ENCODE measurements at places on chromosomes 2 and 18. TPM values are rescaled to one million over a fixed set of nuclear protein-coding genes. Genes with fewer than 3 reads are reported as not detected.

The STK11IP gene
- 14.2 TPM for total RNA-seq

The FKBP1B gene
- total RNA-seq: 6.4 TPM

The RPL31 gene
- total RNA-seq: 1,277 TPM

The ZEB2 gene
- not detected for total RNA-seq

The TMEM247 gene
- not detected for total RNA-seq

The C1QL2 gene
- not detected for total RNA-seq

The GBX2 gene
- not detected for total RNA-seq

The TM4SF20 gene
- total RNA-seq: not detected

The GCKR gene
- total RNA-seq: under 0.01 TPM

The SCN7A gene
- under 0.01 TPM for total RNA-seq

The SERPINB11 gene
- total RNA-seq: under 0.01 TPM

The MC2R gene
- total RNA-seq: not detected

Measured in nasal cavity respiratory epithelium epithelial cell of viscerocranial mucosa (primary cell).